ENCODE measurements at places on chromosomes 3 and 15. TPM values are rescaled to one million over a fixed set of nuclear protein-coding genes. Genes with fewer than 3 reads are reported as not detected.

The YEATS2 gene
- polyA plus RNA-seq, result 3.2 TPM

The ZNF774 gene
- 3.1 TPM for polyA plus RNA-seq

The BOC gene
- polyA plus RNA-seq, result 1.9 TPM

The NMNAT3 gene
- polyA plus RNA-seq, result 6.8 TPM

The SPINK8 gene
- polyA plus RNA-seq, result not detected

The MBNL1 gene
- polyA plus RNA-seq, result 46.8 TPM

The SAMD7 gene
- not detected for polyA plus RNA-seq

The SHQ1 gene
- 24.9 TPM for polyA plus RNA-seq

The AHSG gene
- polyA plus RNA-seq, result 0.06 TPM

The LRRC34 gene
- 0.91 TPM for polyA plus RNA-seq

The ZNF80 gene
- polyA plus RNA-seq, result not detected

The ATP10A gene
- polyA plus RNA-seq, result 0.53 TPM

The LRRC31 gene
- polyA plus RNA-seq, result not detected

The ANKRD63 gene
- polyA plus RNA-seq, result not detected

The GNAT1 gene
- polyA plus RNA-seq, result not detected

The IGSF10 gene
- 0.36 TPM for polyA plus RNA-seq
